Activated naive CD4-positive, alpha-beta T cell (primary cell): ENCODE measurements at places on chromosomes 5 and 9.

- DNase-seq: no peak
These were observed 301.8 kb downstream of the TLE1 start for GRCh38 chr9:81387360-81388106.

DNA sequence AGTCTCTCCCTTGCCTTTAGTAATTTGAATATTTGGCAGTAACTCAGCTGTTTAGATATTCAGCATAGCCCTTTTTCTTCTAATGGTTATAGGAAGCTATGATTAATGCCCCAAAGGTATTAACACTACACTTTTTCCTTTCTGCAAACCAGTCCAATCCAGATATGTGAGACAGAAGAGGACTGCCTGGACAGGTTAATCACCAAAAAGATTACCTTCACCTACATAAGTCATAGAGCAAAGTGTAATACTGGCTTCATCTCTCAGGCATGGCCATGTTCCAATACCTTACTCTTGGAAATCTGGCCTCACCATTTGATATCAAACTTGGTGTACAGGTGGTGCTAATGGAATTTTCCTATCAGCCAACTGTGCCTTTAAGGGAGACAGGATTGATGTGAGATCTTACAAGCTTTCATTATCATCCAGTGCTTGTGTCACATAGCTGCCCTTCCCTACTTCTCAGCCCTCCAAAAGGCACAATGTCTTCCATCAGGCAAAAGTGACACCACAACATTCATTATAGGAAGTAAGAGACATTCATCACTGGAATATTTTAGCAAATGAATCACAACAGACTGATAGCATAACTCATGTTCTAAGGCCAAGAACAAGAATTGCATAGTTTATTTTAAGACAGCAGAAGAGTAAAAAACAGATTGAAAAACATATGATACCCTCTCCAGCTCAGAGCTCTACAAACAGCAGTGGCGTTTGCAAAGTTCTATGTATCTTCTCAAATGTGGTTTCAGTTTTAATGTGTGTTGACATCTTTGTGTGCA is 91.2 kb upstream of the PAM start:
- DNase-seq: no peak

DNA sequence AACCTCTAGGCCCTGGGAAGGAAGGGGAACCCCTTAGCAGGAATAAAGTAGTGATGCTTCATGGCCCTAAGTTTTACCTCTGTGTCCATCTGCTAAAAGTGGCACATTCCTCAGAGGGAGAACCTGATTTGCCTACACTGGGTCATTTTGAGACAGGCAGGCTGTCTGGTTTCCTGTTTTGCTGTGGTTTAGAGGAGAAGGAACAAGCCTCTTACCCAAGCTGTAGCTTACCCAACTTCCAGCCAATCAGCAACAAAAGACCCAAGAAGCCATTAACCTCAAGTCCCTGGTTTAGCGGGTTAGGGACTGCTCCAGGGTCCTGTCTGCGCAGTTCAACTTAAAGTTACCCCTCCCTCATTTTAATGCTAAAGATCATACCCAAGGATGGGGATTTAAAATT is 411.0 kb downstream of the MAT2B start:
- no peak for DNase-seq

- DNase-seq: no peak
These were observed 79.4 kb upstream of the ASS1 start for GRCh38 chr9:130365323-130365721.

DNA sequence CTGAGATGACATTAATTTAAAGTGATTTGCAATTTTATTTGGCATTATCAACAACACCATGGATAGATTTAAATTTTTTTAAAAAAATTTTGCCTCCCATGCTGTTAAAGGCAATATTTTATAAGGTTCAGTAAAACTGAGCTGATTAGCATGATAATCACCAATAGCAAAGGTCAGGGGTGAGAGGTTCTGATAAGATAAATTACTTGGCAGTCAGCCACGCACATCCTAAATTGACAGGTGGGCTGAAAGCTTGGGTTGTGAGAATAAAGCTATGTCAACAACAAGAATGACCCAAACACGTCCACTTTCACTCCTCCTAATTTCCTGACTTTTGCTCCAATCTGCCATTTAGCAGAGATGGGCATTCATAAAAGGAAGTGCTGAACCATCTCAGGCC is 127.1 kb downstream of the LHFPL2 start:
- no peak for DNase-seq
